ENCODE measurements at places on chromosomes 6 and 20.
A peak's percentile ranks its signal among the peaks of the same experiment; 100 is the strongest.

DNA sequence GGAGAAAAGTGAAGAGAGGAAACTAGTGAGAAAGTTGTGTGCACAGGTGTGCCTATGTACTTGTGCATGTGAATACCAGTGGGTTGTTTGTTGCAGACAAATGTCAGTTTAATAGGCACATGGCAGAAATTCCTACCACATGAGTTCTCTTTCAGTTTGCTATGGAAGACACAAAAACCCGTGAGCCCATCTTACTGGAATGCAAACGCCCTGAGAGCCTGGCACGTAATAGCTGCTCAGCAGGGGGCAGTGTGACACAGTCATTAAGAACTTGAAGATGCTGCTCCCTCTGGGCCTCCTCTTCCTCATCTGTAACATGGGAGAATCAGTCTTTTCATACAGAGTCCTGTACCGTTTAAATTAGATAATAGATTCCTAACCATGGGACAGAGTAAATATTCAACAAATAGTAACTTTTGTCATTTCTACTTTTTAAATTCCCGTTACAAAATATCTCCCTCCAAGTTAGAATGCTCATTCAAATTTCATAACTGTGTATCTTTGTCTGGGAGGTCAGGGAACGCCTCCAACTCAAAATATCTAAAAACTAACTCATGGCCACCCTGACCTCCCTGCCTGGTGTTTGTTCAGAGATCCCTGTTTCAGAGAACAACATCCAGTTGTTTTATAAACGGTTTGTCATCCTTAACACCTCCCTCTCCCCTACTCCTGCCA, 802.9 kb downstream of the MAFB start:
- peak; percentile 67 for DNase-seq

GRCh38 chr6:35076997-35077712, 64.0 kb downstream of the TCP11 start:
- DNase-seq = no peak

GRCh38 chr6:84546427-84546914, 217.9 kb downstream of the TBX18 start:
- no peak for DNase-seq

DNA sequence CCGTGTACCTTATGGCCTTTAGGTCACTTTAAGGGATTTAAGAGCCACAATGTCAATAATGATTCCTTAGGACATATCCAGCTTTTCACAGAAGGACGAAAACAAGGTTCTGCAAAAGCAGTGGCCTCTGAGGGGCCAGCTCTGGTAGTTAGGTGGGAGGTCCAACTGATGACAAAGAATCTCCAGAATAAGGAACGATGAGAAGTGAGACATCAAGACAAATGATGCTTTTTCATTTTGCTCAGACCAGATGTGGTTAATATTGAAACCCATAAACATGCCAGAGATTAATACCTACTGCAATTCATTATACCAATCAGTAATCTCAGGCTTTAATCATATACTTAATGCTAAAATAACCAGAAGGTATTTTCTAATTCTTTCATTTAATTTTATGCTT, 1.9 kb downstream of the C6orf58 start:
- no peak for DNase-seq

DNA sequence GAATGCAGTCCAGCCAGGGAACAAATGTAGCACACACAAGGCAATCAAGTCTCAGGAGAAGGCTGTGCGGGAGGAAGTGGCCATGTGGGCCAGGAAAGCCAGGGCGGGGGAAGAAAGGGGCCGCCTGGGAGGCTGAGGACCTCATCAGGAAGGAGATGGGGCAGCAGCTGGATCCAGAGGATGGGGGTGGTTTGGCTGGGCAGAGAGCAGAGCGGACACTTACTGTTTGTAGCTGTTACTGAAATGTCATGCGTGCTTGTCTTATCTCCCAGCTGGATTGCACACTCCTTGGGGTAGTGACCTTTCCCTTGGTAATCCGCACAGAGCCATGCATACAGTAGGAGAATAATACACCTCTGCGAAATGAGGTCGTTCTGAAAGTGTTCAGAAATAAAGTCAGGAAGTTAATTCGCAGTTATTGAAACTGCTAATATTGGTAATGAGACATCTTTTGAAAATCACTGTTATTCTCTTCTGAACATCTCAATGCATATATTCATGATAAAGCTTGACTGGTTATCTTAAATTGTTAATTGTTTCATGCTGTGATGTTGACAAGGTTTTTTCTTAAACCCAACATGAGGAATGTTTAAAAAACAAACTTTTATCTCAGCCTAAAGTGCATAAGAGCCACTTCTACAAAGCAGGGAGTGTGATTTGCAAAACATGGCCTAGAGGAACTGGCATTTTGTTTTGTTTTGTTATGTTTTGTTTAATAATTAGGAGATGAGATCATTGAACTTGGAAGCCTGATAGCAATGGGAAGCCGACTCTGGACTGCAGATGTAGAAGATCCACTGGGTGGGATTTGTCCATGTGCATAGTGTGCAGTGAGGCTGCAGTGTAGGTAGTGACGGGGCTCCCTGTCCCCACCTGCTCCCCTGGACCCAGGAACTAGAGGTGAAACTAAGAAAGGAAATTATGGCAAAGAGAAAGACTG, 18.0 kb upstream of the MAP3K4 start:
- no peak for DNase-seq

DNA sequence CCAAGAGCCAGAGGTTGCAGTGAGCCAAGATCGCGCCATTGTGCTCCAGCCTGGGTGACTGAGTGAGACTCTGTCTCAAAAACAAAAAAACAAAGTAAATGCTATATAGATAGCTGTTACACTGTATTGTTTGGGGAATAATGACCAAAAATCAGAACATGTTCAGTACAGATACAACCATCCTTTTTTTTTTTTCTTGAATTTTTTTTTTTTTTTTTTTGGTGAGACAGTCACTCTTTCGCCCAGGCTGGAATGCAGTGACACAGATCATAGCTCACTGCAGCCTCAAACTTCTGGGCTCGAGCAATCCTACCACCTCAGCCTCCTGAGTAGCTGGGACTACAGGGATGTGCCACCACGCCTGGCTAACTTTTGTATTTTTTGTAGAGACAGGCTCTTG, 63.7 kb downstream of the BCAS4 start:
- no peak for DNase-seq

- no peak for DNase-seq
Observed at GRCh38 chr20:37315021-37315451, 25.6 kb downstream of the MANBAL start.

DNA sequence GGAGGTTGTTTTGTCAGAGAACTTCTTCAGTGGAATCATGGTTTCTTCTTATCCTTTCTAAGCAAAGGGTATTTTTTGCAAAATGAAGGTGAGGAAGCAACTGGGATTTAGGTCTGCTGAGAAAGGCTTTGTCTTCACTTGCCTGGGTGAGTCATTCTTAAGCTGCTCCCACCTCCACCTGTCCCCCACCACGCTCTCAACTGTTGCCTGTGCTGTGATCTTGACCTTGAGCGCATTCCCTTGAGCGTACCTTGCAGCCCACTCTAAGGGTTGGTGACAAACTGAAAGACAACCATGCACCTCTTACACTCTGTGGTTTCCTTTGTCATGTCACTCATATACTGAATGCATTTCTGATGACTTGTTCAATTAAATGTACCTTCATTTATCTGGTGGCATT, 641.1 kb downstream of the RNF144B start:
- DNase-seq = no peak

GRCh38 chr20:58224974-58225373, 3.5 kb downstream of the ANKRD60 start:
- no peak for DNase-seq

- no peak for DNase-seq
Observed at GRCh38 chr6:90173262-90173925, 123.2 kb downstream of the BACH2 start.

Data from inflammatory macrophage treated with lipopolysaccharide for 4 hours (primary cell).